ENCODE measurements at places on chromosomes 6 and 20.

- no peak for DNase-seq
Observed at GRCh38 chr6:151539506-151540268, 45.9 kb downstream of the CCDC170 start.

GRCh38 chr6:151108548-151108947 is 131.2 kb upstream of the AKAP12 start:
- DNase-seq: no peak

DNA sequence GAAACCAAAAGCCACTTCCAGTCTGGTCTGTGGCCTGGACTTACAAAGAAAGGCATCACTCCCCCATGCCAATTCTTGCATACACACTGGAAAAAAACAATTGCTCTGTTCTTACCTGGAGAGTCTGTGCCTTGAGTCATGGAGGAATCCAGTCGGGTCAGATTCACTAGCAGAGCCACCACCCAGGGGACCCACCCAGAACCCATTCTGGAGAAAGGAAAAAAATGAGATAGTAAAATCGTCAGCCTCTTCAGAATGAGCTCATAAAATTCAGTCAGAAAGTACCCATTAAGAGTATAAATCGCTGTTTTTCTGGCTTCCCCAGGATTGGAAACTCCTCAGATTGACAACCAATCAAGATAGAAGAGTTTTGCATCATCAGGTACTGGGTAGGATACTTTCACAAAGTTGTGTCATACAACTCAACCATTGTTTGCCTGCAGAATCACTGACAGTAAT is at the start of gene HLA-DOB:
Gene HLA-DOB, minus strand, starts transcription at position 257 of the 459 bp plus-strand sequence. Its CDS starts 51 bp downstream, at position 206.
- DNase-seq: no peak

GRCh38 chr6:131755597-131755996 is 44.8 kb upstream of the CTAGE9 start:
- no peak for DNase-seq

GRCh38 chr20:1964659-1965405 is 29.0 kb downstream of the PDYN start:
- DNase-seq: no peak
